ENCODE measurements at places on chromosomes 12 and 14.

GRCh38 chr12:22535038-22535437 lies 9.3 kb downstream of the C2CD5 start:
- no peak for DNase-seq

DNA sequence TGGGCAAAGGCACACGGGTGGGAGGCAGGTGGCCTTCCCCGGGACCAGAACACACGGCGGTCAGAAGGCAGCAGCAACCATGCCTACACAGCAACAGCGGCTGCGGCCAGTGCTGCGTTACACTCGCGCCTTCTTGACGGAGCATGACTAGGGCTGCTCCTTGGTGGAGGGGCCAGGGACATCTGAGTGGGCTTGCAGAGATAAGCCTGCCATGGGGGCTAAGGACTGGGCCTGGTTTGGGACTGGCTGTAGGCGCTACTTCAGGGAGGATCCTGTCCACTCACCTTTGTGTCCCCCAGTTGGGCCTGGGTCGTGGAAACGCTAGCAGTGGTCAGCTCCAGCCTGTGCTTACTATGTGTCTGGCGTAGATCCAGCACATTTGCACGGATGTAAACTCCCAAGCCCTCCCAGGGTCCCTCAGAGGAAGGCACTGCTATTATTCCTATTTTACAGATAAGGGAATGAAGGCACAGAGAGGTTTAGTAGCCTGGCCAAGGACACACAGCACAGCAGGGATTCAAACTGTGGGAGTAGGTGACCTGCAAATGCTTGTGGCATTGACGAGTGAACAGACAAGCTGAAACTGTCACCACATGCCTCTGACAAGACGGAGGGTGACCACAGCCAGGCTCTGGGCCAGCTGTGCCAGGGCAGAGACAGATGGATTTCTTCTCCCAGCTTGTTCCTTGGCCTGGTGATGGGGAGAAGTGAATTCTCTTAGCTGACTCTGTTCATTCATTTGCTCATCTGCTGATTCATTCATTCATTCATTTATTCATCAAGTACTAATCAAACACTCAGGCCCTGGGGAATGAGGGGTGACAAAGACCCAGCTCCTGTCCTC lies 31.9 kb upstream of the DLK1 start:
- DNase-seq: peak; percentile 33

DNA sequence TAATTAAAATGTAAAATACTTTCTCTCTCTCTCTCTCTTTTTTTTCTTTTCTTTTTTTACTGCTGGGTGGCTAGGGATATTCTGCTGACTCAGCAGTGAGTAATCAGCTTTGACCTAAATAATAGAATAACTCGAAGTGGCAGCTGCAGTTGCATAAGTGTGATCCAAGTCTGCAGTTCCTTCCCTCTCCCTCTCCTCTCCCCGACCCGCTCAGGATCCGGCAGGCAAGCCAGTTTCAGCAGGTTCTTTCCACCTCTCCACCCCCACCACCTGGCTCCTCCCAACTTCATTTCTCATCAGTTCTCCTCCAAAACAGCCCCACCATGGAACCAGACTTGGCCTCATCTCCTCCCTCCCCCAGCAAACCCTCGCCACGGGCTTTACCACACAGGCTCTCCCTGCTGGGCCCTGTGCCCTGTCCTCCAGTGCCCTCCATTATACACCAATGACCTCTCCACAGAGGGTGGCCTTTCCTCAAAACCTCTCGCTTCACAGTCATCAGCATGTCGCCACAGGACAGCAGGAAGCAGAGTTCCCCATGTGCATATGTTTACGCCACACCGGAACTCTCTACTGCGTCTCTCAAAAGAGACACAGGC lies 22.4 kb downstream of the SLC7A8 start:
- DNase-seq: peak; percentile 81

- no peak for DNase-seq
These were observed 25.5 kb downstream of the ZNF664 start for GRCh38 chr12:123998344-123998990.

DNA sequence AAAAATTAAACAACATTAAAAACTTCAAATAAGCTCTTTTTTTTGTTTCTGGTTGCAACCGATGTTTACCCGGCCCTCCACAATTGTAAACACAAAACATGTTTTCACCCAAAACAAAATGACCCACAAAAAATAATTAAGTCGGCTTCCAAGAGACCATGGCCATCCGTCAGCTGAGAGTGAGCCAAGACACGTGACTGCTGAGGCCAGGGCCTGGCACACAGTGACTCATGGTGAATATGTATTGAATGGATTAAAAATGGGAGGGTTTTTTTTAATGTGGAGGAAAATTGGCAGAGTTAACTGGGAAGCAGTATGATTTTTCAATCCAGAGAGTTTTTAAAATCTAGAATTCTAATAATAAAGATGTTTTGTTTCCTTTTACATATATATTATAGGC lies 13.8 kb upstream of the CPNE8 start:
- peak; percentile 51 for DNase-seq
